ENCODE measurements at places on chromosomes 4 and X.

- DNase-seq = no peak
Observed at GRCh38 chrX:76922100-76922499, 494.6 kb downstream of the MAGEE1 start.

DNA sequence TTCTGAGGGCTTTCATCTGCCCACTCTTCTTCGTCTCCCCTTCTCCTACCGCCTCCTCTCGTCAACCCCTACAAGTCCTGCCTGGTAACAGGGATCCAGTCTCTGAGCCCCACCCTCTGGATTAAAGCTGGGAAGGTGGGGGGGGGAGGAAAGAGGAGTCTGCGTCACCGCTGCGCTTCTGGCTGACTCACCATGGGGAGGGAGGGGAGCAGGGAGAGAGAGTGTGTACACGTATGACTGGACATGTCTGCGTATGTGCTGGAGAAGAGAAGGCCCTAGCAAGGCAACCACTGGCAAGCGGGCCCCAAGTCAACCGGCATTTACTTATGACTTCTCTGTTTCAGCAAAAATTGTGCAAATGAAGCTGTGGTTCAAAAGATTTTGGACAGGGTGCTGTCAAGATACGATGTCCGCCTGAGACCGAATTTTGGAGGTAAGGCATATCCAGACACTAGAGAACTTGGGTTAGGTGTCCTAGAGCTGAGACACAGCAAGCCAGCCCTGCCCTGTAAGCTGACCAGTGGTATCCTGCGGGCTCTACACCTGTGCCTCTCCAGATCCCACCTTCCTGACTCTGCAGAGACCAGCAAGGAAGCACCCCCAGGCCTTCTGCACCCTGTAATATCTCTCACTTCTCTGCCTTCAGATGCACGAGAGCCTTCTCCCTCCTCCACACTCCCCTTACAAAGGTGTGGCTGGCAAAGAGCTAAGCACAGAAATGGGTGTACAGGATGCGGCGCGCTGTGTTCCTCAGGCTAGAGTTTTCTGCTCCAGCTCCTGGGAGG lies 2.5 kb downstream of the GABRQ start:
- peak; percentile 63 for DNase-seq

- no peak for DNase-seq
Observed at GRCh38 chrX:134883137-134883700, 107.6 kb upstream of the SMIM10 start.

DNA sequence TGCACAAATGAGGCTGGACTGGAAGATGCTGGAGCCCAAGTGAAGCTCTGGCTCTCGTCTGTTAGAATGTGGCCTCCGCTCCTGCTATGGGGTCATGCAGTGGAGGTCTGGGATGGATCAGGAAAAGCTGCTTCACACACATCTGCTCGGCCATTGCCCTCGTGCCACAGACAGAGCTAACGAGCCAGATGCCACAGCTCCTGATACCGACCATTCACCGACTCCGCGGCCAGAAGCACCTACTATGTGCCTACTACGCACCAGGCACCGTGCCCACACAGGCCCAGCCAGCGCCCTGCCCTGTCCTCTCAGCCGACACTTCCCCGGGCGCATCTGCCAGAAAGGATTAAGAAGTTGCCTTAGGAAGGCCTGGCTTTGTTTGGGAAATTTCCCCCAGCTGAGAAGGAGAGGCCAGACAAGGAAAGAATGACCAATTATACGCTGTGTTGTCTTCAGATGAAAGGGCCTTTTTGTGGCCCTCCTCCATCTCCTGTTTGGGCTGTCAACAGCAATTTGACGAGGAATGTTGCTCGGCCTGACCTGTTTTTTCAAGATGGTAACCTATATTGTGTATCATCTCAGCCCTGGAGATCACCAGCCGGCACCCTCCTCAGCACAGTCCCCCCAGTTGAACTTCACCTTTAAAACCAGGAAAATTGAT lies 34.3 kb downstream of the HMX1 start:
- no peak for DNase-seq

- DNase-seq = no peak
Observed at GRCh38 chr4:73860181-73860580, 7.1 kb downstream of the PF4V1 start.

DNA sequence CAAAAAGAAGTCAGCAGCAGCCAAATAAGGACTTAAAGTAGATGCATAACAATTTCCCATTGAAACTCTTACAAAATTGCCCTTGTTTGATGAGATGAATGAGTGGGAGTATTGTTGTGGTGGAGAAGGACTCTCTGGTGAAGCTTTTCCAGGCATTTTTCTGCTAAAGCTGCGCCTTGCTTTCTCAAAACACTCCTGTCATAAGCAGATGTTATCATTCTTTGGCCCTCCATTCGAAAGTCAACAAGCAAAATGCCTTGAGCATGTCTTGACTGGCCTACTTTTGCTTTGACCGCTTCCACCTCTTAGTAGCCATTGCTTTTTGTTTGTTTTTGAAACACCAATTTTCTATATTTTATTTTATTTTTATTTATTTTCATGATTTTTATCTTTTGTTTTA lies 340.9 kb upstream of the FGF13 start:
- DNase-seq = no peak

DNA sequence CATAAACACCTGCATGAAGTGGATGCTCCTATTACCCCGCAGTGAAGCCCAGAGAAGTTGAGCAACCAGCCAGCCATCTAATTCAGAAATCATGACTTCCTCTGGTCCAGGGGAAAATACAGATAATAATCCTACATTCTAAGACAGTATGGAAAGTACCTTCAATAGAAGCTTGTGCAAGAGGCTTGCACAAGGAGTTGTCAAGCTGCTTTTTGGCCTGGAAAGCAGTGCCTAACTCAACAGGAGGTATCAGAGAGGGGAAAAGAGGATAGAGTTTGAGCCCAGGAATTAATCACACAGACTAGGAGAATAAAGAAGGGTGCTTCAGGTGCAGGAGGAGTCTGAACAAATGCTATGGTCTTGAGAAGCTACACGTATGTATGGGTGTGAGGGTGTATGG lies 26.7 kb downstream of the TMEM192 start:
- no peak for DNase-seq

DNA sequence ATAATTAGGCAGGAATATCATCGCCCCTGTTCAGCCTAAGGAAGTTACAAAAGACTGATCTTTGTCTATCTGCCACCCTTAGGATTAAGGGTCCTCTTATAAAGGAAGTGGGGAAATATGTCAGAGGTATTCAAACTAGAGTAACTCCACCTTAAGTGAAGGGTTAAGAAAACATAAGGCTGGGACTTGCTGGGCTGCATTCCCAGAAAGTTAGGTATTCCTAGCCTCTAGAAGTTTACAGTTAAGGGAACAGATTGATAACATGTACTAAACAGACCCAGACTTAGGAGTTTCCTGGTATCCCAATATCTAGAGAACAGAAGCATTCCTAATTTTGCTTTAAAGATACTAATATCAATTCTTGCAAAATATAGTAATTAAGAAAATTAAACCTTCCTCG lies 6.0 kb downstream of the CXCL2 start:
- no peak for DNase-seq

DNA sequence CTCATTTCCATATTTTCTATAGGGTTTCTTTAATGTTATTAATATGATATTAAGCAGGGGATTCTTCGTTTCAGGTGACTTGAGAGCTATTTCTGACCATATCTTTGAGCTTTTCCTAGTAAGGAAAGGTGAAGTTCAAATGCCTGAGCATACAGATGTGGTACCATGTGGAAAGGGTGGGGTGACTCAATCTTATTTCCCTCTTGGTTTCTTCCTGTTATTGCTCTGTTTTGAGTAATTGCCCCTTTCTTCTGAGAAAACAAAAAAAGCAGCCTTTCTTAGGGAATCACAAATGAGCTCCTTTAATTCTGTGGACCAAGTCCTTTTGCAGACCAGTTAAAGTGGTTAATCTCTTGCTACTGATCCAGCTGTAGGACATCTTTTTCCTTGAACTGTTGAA lies 41.0 kb upstream of the AGA start:
- DNase-seq = no peak

DNA sequence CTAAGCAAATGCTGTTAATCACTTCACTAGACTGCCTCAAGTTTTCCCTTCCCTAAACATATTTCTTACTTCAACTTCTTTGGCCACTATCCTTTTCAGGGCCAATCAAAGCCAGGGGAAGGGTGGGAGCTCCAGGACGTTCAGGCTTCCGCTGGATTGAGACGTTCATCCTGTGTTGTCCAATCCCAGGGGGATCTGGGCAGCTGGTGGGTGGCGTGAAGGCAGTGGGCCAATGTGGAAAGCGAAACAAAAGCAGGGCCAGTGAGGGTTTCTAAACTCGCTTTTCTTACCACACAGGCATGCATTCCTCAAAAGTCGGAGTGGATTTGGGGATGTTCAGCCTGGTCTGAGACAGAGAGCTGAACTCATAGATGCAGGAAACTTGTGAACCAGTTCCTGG lies 7.6 kb downstream of the CXCL13 start:
- no peak for DNase-seq

DNA sequence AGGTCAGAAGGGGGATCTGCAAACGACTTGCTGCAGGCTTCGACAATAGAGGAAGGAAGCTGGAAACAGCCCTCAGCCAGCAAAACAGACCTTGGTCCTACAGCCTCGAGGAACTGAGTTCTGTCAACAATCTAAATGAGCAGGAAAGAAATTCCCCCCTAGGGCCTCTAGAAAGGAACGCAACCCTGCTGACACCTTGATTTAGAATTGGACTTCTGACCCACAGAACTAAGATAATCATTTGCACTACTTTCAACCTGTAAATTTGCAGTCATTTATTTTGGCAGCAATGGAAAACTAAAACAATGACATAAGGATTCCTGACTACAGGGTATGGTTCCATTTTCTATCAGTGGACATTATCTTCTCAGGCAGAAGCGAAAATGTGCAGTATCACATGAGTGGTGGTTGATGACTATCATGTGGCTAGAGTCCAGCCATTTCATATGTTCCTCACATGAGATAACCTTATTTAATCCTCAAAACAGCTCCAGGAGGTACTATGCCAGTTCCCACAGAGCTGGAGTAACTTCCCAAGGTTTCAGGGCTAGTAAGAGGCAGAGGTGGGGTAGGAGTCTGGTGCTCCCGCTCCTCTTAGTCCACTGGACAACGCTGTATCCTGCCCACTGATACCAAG lies 61.6 kb downstream of the SAT1 start:
- DNase-seq = no peak

DNA sequence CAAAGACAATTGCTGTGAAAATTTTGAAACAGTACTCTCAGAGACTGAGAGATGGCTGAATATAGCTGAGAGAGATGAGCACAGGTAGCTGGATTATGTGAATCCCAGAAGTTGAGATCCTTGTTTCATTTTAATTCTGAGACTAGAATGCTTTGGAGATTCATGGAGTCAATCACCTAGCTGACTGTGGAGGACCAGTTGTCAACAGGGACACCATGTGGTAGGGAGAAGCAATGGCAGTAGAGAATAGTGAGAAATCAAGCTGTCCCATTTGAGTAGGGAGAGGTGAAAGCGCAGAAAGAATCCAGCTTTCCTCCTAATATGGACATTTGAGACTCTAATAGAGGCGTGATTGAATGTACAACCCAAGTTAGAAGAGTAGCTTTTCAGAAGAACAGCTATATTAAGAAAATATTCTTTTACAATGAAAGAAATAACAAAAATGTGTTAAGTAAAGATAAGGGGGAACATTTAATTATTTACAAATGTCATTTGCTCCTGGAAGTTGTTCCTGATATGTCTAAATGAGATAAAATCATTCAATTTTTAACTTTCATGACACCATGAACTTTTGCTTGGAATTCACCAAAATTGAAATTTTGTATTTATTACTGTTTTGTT lies 30.3 kb upstream of the GLRB start:
- DNase-seq = peak; percentile 78

- no peak for DNase-seq
Observed at GRCh38 chr4:137627739-137628460, 95.6 kb upstream of the PCDH18 start.

DNA sequence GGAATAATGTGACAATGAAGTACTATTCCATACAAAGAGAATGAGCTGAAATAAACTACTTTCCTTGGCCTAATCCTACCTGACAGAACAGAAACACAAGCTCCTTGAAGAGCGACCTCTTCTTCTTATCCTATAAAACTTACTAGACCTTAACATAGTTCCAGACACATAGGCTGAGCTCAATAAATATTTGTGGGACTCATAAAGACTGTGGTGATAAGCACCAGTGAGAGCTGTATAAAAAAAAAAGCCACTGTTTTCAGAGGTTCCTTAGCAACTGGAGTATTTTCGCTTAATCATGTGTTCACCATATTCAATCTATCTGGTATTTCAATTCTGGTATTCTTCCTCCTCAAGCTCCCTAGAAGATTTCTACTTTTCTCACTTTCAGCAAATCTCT lies 1129.6 kb downstream of the STPG2 start:
- no peak for DNase-seq

- DNase-seq = no peak
Observed at GRCh38 chr4:11149612-11150259, 279.0 kb downstream of the HS3ST1 start.

- no peak for DNase-seq
Observed at GRCh38 chrX:11756354-11757318, 1.4 kb upstream of the MSL3 start.

- DNase-seq = no peak
Observed at GRCh38 chrX:154785716-154786115, 19.6 kb downstream of the MPP1 start.

- no peak for DNase-seq
Observed at GRCh38 chr4:176645246-176645960, 147.3 kb downstream of the VEGFC start.

- peak; percentile 15 for DNase-seq
Observed at GRCh38 chr4:74886484-74886883, 46.4 kb upstream of the PARM1 start.
